Activated CD4-positive, alpha-beta T cell treated with anti-CD3 and anti-CD28 coated beads, Interleukin-2, amount 10 ng/mL, durations not matched to agents 7 days and 5 days (primary cell): ENCODE measurements at places on chromosomes 12 and 14.
A peak's percentile ranks its signal among the peaks of the same experiment; 100 is the strongest.

GRCh38 chr12:17588968-17589367 lies 501.0 kb downstream of the RERGL start:
- DNase-seq, result no peak

- no peak for DNase-seq
Measured at GRCh38 chr12:121990692-121991603, 30.7 kb upstream of the BCL7A start.

DNA sequence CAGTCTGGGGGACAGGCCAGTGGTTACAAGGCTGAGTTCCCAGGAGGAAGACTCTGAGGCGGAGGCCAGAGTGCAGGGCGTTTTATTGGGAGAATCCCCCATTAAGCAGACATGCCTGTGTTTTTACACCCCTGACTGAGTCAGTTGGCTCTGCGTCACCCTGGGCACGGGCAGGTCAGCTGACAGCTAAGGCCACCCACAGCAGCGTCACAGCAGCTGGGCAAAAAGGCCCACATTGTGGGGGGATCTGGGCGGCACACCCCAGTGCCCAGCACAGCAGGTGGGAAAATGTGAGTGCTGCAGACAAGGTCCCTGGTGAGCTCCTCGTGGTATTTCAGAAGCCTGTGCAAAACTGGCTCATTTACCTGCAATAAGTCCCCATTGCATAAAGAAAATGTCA lies 184.7 kb downstream of the AACS start:
- DNase-seq, result no peak

DNA sequence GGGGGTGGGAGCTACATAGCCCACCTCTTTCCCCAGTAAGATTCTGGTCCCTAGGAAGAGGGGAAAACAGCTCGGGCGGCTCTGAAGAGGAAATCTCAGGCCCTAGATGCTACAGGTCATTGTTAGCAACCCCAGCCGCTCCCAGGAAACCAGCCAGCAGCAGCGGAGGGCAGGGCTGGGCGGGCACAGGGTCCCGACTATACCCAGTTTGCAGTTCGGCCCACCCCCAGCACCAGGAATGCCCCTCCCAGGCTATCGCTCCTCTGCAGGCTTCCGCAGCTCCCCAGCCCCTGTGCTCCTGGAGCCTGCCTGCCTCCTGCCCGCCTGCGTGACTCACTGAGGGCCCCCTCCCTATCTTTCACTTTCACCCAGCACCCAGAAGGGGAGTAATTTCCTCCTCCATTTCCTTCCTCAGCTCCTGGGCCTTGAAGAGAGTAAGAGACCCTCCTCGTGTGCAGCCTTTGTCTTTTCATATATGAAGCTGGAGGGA lies 27.2 kb upstream of the PNMA1 start:
- DNase-seq, result peak; percentile 81

GRCh38 chr14:103688906-103689902 lies 26.0 kb downstream of the XRCC3 start:
- DNase-seq, result no peak

GRCh38 chr12:31783556-31783955 lies 54.7 kb upstream of the AMN1 start:
- no peak for DNase-seq
